Neural progenitor cell (in vitro differentiated cells): ENCODE measurements at places on chromosomes 16 and 17. TPM values are rescaled to one million over a fixed set of nuclear protein-coding genes. Genes with fewer than 3 reads are reported as not detected.
A peak's percentile ranks its signal among the peaks of the same experiment; 100 is the strongest.

GRCh38 chr16:49754495-49755312, 101.2 kb downstream of the ZNF423 start:
- peak; percentile 85 for DNase-seq

DNA sequence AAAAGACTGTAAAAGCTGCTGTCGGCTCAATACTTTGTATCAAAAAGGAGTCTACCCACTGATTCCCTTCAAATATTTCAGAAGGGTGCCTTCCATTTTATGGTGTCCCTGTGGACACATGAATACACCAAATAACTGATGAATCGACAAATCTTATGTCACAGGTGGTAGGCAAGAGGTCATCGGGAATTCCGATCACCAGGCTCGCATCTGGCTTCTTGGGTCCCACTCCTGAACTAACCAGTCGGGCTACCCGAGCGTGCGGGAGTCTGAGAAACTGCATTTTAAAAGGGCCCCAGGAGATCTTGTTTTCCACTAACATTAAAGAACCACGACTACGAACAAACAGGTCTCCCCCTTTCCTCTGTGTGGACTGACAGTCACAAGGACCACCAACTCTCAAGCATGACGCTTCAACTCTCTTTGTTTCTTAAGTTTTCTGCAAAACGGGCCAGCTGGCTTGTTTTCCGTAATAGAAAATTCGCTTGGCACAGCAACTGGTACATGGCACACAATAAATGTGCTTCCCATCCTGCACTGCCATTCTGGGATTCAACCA, 873 bp downstream of the PSME3IP1 start:
- DNase-seq, result peak; percentile 14

The SAMD14 gene
- 8.7 and 27.9 TPM in 2 replicates for total RNA-seq

The ABCA8 gene
- not detected in 2 replicates for total RNA-seq

DNA sequence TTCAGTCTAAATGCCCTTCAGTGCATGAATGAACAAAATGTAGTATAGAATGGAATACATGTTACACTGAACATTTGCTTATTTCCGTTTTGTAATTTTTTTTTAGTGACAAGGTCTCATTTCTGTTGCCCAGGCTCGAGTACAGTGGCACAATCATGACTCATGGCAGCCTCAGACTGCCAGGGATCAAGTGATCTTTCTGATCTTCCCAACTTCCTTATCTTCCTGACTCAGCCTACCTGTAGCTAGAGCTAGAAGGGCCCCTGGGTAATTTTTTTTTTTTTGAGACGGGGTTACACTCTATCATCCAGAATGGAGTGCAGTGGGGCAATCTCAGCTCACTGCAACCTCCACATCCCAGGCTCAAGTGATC, 7.3 kb upstream of the SLX4 start:
- no peak for DNase-seq

GRCh38 chr16:67206838-67207248, 7.9 kb downstream of the ELMO3 start:
- DNase-seq, result peak; percentile 33
